ENCODE measurements at places on chromosomes 4 and X. TPM values are rescaled to one million over a fixed set of nuclear protein-coding genes. Genes with fewer than 3 reads are reported as not detected.

DNA sequence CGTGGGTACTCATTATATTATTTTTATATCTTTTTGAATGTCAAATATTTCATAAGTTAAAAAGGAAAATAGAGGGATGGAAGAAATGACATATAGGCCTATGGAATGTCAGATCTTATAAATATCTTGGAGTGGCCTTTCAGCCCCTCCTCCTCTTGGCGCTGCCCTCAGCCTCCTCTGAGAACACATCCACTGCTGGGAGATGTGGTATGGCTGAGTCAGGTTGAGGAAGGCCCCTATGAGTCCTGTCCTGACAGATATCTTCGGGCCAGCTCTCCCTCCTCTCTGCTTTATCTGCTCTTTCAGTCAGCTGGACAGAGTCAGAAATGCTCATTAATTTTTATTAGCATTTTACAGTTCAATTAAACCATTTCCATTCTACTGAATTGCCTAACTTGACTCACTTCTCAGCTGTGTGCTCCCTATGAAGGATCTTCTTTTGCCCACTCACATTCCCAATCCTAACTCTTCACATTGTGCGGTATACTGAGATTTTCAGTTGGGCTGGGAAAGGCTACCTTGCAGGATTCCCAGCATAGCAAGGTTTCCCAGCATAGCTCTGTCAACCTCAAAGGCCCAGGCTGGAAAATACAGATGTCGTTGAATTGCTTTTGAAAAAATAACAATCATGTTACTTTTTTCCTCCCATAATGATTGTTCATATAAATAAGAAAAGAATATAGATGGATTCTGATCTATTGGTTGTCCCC, 128.0 kb downstream of the ARHGEF9 start:
- DNase-seq = no peak

- no peak for DNase-seq
Observed at GRCh38 chrX:149570668-149571067, 16.6 kb downstream of the MAGEA9B start.

The MAP7D2 gene
- total RNA-seq = 0.38 TPM

The FAT4 gene
- 10.2 TPM for total RNA-seq

The GRID2 gene
- total RNA-seq = not detected

- DNase-seq = no peak
Observed at GRCh38 chr4:4836044-4836443, 23.4 kb upstream of the MSX1 start.

DNA sequence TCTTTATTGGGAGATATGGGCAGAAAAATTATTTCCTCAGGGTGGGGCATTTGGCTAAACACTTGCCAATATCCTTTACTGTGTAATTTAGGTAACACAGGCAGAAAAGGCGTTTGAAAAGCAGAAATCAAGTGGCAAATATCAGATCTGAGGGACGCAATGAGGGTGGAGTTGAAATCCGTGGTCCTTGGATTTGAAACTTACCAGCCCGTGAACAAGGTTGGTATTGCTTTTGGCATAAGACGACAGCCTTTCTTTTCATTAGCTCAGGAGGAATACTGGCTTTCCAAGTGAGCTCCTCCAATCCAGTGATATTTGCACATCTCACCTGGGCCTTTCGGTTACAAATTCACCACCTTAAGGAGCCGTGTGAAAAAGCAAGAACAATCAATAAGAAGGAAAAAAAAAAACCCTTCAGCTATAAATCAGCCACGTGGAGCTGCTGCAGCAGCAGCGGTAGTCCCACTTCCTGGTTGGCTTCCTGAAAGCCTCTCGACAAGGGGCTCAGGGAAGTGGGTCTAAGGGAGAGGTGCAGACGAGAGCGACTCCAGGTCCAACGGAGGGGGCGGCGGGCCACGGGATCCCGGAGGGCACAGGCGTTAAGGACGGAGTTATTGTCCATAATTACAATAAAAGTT, 734 bp upstream of the GALNT7 start:
- DNase-seq = no peak

The PRR32 gene
- not detected for total RNA-seq

- DNase-seq = no peak
Observed at GRCh38 chrX:45056428-45057145, 144.1 kb downstream of the DIPK2B start.

- DNase-seq = no peak
Observed at GRCh38 chrX:15504661-15505060, 4.1 kb downstream of the BMX start.

DNA sequence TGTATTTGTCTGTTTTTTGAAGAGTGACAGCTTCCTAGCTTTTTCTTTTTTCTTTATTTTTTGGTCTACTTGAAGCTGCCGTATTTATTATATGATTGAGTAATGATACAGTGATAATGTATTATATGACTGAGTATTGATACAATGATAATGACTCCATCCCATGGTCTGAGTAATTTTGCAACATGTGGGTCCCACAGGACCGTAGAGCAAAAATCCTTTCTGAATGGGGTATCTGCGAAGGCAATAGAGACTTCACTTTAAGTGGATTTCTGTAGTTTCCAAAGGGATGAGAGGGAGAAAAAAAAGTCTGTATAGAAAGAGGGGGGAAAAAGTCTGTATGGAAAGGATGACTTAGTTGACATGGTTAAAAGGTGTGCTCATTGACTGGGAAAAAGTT, 41.0 kb downstream of the SLIT2 start:
- DNase-seq = no peak

- DNase-seq = no peak
Observed at GRCh38 chr4:185205697-185206342, 2.0 kb upstream of the CFAP97 start.

DNA sequence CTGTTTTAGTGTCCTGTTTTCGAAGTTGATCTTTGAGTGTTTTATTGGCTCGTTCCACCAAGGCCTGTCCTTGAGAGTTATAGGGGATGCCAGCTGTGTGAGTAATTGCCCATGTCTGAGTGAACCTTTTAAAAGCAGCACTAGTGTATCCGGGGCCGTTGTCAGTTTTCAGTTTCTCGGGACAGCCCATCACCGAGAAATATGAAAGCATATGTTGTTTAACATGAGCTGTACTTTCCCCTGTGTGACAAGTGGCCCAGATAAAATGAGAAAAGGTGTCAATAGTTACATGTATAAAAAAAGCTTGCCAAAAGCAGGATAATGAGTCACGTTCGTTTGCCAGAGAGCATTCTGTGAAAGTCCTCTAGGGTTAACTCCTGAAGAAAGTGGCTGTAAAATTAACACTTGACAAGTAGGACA, 48.6 kb upstream of the RASSF6 start:
- DNase-seq = no peak

The SMIM20 gene
- total RNA-seq = 29.8 TPM

GRCh38 chrX:125998432-125998831, 167.7 kb downstream of the DCAF12L2 start:
- no peak for DNase-seq

The CCSER1 gene
- 8.9 TPM for total RNA-seq

The SSX3 gene
- not detected for total RNA-seq

- no peak for DNase-seq
Observed at GRCh38 chrX:150268839-150269355, 94.2 kb upstream of the MAMLD1 start.

DNA sequence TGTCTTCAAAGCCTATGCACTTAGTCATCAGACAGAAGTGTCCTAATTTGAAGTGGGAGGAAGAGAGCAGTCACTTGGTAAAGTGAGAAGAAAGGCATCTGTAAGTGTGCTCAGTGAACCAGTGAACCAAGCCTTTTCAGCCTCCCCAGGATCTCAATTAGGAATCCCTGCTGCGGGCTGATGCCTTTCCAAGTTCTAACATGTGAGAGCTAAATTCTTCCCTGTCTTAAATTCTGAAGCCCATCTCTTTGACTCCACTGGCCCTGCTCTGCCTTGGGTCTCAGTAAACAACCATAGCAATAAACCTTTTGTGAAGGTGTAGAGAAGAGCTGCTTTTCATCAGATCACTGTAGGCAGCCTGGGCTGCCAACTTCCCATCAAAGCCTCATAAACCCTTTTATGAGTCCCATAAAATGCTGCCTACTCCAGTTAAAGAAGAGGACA, 701.2 kb upstream of the LCORL start:
- DNase-seq = no peak

GRCh38 chr4:153486281-153487151, 20.4 kb downstream of the TMEM131L start:
- no peak for DNase-seq

The CCNB3 gene
- 0.60 TPM for total RNA-seq

GRCh38 chr4:118810991-118811764, 24.7 kb downstream of the SEC24D start:
- no peak for DNase-seq

DNA sequence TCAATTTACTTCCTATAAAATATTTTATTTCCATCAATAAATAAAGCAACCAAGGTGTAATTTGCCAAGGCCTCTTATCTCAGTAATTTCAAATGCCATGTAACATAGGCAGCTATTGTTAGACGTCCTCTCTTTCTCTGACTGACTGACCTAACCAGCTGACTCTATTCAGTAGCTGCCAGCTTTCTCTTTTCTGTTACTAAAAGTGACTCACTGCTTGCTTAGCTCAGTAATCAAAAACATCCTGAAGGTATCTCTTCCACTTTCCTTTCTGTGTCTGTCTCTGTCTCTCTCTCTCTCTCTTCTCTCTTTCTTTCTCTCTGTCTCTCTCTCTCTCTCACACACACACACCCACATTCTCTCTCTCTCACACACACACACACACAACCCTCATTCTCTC, 134.2 kb downstream of the SPOCK3 start:
- DNase-seq = no peak

The EGF gene
- 0.12 TPM for total RNA-seq

The FAM236D gene
- not detected for total RNA-seq

The ARHGAP6 gene
- total RNA-seq = 23.2 TPM

DNA sequence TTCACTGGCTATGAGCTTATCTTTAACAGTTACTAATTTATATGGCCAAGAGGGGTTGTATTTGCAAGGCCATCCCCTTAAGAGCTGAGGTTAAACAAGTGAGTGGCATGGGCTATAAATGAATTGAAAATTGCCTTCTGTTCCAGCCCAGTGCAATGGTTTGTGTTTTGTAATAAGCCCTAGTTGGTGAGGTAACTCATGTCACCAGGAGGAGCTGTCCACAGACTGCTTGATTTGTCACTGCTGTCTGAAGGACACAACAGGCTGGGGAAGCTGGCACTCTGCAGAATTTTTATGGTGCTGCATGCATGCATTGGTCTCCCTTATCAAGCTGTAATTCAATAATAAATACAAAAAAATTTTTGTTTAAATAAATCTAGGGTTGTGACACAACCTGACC, 223.8 kb downstream of the IL1RAPL2 start:
- DNase-seq = no peak

DNA sequence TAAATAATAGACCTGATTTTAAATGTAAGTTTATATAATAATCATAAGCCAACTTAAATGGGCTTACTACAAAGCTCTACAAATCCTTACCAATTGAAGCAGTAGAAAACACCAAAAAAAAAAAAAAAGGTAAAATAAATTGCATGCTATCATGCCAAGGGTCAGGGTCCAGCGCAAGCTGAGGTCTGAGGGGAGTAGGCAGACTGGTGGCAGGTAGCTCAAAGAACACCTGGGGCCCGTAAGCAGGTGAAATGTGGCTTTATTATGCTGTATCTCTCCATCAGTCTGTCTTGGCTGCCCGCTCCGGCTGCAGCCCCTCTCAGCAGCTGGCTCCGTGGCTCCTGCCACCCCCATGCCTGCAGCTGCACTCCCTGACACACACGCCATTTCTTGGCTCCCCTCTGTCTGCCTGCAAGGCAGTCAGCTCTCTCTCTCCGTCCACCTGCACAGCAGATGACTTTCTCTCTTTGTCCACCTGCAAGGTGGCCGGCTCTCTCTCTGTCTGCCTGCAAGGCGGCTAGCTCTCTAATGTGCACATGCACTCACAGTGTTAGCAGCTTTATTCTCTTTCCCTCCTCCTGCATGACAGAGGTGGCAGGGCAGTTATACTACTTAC, 209.4 kb upstream of the UGT8 start:
- DNase-seq = no peak

The SERPINA7 gene
- not detected for total RNA-seq

GRCh38 chrX:126994032-126994600, 174.6 kb downstream of the PRR32 start:
- DNase-seq = no peak

The ZNF718 gene
- total RNA-seq = 4.5 TPM

DNA sequence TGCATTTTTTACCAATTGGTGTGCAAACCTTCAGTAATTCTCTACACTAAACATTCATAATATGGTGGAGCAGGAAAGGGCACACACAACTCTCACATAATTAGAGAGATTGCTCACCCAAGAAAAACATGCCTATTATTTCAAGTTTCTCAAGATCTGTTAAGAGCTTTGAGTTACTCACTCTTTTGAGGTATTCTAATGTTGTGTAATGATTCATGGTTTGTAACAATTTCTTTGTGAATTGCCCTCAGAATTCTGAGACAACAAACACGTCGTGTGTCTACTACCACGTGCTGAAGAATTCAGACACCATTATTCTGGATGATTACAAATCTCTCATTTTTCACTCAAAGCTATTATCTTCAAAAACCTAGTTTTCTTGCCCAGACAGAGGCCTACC, 82.8 kb downstream of the PDGFC start:
- DNase-seq = no peak

The EDNRA gene
- total RNA-seq = 7.6 TPM

The SMC1A gene
- 38.1 TPM for total RNA-seq

The ANK2 gene
- total RNA-seq = 200 TPM

- no peak for DNase-seq
Observed at GRCh38 chr4:85696661-85697060, 221.7 kb downstream of the ARHGAP24 start.

The IL2RG gene
- total RNA-seq = 18.4 TPM

The TFE3 gene
- total RNA-seq = 111 TPM

The HTN3 gene
- not detected for total RNA-seq

- peak; percentile 25 for DNase-seq
Observed at GRCh38 chrX:15854080-15854655, 445 bp downstream of the AP1S2 start.

The IL1RAPL1 gene
- 0.93 TPM for total RNA-seq

DNA sequence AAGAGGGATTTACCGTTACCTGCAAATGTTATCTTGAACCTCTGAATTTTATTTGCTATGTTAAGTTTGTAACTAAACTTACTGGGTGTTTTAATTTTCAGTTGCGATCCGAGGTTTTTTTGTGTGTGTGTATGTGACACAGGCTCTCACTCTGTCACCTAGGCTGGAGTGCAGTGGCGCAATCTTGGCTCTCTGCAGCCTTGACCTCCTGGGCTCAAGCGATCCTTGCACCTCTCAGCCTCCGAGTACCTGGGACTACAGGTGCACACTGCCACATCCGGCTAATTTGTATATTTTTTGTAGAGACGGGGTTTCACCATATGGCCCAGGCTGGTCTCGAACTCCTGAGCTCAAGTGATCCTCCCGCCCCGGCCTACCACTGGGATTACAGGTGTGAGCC, 18.5 kb downstream of the PDK3 start:
- no peak for DNase-seq

- no peak for DNase-seq
Observed at GRCh38 chr4:145108128-145108527, 10.0 kb downstream of the ABCE1 start.

The PCSK1N gene
- not detected for total RNA-seq

The FRAS1 gene
- total RNA-seq = 0.47 TPM

GRCh38 chrX:39335513-39336235, 534.4 kb downstream of the MID1IP1 start:
- no peak for DNase-seq

The RBMXL3 gene
- not detected for total RNA-seq
